ENCODE measurements at places on chromosomes 1 and 21. TPM values are rescaled to one million over a fixed set of nuclear protein-coding genes. Genes with fewer than 3 reads are reported as not detected.

The FBXO2 gene
- 1.7 TPM for total RNA-seq

The SARS1 gene
- 178 TPM for total RNA-seq

The RSPH1 gene
- total RNA-seq: not detected

The RIIAD1 gene
- total RNA-seq: not detected

The COX20 gene
- 33.0 TPM for total RNA-seq

The ZNF648 gene
- total RNA-seq: not detected

The GADD45A gene
- 34.9 TPM for total RNA-seq

The IRF6 gene
- 2.4 TPM for total RNA-seq

The FAM72C gene
- total RNA-seq: 1.7 TPM

The SFN gene
- 0.70 TPM for total RNA-seq

The CYP4A22 gene
- not detected for total RNA-seq

The GPA33 gene
- total RNA-seq: not detected

The PLA2G2F gene
- not detected for total RNA-seq

The TBX15 gene
- total RNA-seq: not detected

The DAB1 gene
- total RNA-seq: not detected

Data from dermis blood vessel endothelial cell (primary cell).